ENCODE measurements at places on chromosomes 5 and 9. TPM values are rescaled to one million over a fixed set of nuclear protein-coding genes. Genes with fewer than 3 reads are reported as not detected.

DNA sequence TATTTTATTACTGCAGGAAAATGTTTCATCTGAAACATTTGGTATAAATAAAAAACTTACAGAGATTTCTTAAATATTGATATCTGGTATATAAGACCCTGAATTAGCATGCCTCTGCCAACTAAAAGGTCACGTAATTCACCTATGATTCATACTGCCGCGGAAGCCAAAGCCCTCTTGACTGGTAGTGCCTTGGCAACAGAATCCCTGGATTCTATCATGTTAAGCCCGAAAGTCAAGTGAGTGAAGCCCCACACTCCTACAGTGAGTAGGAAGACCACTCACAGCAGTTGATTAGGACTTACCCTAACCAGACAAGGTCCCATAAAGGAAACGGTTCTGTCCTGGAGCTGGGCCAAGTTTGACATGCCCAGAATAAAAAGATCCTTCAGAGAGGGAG, 175.6 kb upstream of the NREP start:
- DNase-seq: no peak

Gene ATG10
- total RNA-seq: 9.1 TPM

- DNase-seq: no peak
These were observed 29.9 kb downstream of the CLINT1 start for GRCh38 chr5:157828944-157829639.

DNA sequence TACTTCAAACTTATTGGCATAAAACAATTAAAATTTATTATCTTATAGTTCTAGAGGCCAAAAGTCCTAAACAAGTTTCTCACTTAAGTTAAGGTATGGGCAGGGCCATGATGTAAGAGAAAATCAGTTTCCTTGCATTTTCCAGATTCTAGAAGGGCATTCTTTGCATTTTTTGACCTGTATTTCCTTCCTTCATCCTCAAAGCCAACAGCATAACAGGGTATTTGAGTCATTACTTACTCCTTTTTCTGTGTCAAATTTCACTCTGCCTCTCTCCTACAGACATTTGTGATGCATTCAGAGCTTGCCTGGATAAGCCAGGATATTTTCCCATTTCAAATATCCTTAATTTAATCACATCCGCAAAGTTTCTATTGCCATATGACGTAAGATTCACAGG, 1499.0 kb downstream of the EFNA5 start:
- no peak for DNase-seq

Gene GPR150
- total RNA-seq: 1.1 TPM

- no peak for DNase-seq
These were observed 214.4 kb upstream of the ACTBL2 start for GRCh38 chr5:57696825-57697570.

Gene GRIN1
- 0.11 TPM for total RNA-seq

DNA sequence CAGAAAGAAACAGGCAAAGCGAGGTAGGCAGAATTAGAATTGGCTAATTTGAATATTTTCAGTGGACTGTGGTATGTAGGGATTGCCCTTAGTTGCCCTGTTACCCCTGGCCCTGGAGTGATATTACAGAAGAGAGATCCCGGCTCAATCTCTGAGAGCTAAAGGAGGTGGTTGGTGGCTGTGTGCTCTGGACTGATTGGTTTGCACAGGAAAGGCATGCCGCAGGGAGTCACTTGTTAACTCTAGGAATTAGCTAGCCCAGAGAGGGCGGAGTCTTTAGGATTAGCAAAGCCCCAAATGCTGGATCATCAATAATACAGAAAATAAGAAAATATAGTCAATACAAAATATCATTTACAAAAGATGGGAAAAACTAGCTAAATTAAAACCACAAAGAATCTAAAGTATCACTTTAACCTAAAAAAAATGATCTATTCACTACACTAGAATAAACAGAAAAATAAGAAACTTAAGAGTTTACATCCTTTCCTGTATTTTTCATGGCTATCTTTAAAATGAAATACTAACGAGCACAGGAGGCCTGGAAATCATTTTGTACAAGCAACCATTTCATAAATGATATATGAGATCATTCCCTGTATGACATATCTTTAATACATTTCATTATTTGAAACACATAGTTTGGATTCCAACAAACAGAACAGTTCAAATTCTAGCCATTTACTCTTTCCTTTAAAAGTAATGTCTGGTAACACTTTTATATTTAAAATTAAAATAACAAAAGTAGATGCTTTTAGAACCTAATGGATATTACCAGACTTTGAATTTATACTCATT, 71.1 kb downstream of the GNAQ start:
- no peak for DNase-seq

GRCh38 chr9:121566481-121567465, 67.1 kb upstream of the GGTA1 start:
- DNase-seq: no peak

DNA sequence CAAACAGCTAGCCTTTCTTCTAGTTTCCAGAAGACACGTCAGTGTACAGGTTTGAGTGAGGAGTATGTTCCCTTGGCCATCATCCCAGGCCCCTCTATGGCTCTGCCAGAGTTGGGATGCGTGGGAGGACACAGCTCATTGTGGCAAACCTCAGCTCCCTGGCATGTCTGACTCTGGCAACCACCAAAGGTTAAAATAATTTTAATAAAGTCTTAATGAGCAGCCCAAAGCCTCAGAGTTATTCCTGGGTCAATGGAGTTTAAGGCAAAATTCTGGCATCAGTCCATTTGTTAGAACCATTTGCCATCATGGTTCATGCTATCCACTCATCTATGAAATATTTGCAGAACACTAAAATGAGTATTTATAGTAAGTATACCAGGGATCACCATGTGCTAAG, 79.8 kb upstream of the PAPPA start:
- no peak for DNase-seq

Gene APBA1
- 5.8 TPM for total RNA-seq

DNA sequence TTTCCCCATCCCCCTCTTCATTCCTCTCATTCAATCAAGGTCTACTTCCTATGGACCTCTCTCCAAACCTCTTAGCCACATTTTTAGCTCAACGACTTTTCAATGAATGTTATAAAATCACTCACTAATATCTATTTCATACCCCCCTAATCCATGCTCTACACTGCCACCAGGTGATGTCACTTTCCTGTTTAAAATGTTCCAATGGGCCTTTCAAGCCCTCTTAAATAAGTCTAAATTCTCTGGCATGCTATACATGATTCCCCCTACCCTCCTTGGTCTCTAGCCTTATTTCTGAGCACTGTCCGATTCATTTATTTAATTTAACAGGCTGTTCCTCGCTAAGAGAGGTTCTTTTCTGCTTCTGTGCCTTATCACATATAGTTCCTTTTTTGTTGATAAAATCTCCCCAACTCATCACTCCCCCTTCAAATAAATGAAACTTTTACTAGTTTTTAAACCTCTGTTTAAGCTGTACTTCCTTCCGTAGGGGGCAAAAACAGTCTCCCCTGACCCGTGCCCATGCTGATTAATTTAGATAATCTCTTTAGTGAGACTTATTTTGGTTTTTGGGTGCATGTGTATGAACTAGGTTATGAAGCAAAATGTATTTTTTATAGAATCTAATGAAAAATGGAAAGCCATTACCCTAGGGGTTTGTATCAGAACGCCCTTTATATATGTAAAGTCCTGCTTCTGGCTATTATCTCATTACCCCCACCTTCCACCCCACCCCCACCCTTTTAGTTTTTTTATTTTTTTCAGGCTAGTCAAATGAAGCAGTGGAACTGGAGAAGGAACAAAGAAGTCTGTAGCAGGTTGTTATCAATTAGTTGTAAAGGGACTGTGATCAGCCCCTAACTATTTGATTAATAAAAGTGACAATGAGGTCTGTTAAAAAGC, 9.0 kb downstream of the ABHD17B start:
- no peak for DNase-seq

Gene HSPB3
- 19.1 TPM for total RNA-seq

Gene NIPAL4
- total RNA-seq: 2.4 TPM

DNA sequence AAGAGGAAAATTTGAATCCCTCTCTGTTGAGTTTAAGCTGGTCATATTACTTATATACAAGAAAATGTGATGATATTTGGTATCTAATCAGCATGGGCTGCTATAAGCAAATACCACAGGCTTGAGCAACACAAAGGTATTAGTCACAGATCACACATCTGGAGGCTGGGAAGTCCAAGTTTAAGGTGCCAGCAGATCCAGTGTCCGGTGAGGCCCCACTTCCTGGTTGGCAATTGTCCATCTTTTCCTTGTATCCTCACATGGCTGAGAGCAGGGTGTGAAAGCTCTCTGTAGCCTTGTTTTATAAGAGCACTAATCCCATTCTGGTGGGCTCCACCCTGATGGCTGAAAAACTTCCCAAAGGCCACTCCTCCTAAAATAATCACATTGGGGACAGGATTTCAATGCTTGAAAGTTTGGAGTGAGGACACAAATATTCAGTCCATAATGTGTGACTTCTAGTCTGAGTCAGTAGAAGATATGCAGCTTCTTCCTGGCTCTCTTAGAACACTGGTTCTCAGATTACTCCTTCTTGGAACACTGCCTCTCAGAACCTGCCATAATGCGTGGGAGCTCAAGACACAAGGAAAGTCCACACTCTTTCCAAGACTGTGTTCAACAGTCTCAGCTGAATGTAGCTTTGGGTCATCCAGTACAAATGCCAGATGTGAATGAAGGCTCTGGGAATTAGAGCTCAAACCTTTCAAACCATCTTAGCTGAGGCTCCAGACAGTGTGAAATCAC, 124.1 kb downstream of the PRDM9 start:
- no peak for DNase-seq

DNA sequence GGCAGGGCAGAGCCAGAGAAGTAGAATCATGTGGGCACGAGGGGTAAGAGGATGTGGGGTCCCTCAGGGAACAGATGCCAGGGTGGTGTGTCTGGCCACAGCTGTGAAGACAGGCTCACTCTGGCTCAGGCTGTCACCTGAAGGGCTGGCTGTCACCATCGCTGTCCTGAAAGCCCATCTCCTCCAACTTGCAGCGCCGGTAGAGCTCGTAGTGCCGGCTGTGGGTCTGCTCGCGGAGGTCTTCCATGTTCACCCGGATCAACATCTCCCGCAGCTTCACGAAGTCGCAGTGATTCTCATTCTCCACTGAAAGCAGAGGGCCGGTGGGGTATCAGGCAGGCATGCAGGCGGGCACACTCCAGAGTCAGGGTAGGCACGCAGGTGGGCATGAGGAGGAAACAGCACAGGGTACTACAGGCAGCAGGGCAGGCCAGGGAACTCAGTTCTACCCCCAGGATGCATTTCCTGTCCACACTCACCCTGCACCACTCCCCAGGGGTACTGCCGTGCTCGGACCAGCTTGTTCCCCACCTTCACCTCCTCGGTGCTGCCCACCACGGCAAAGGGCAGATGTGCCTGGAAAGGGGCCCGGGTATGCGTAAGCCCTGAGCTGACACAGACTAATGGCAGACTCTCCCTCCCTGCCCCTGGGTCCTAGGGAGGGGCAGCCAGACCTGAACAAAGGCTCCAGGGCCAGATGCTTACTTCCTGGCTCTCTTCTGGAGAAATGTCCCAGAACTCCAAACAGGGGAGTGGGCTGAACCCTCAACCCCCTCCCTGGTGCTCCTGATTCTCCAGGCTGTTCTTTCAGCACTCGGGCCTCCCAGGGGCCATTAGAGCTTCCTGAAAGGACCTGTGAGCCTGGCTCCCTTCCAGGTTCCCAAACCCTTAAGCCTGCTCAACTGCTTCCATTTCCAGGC, 14.4 kb downstream of the CCNI2 start:
- no peak for DNase-seq

- DNase-seq: no peak
These were observed 2.0 kb downstream of the LARP1 start for GRCh38 chr5:154756868-154757813.

GRCh38 chr5:127112347-127112864, 39.1 kb upstream of the C5orf63 start:
- DNase-seq: no peak

DNA sequence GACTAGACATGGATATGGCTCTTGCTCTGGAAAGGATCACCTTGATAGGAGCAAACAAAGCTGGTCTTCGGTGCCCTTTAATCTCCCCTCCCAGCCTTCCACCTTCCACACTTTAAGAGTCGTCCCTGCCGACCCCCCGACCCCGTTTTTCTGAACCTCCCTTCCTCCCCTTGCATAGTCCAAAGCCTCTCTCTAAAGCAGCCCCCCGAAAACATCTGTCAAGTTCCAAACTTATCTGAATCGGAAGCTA, 423 bp upstream of the NUP214 start:
- DNase-seq: no peak

- no peak for DNase-seq
These were observed 25.9 kb upstream of the ASPN start for GRCh38 chr9:92508018-92508820.

Gene CXCL14
- 0.42 TPM for total RNA-seq

Gene GALNT12
- total RNA-seq: 22.4 TPM

DNA sequence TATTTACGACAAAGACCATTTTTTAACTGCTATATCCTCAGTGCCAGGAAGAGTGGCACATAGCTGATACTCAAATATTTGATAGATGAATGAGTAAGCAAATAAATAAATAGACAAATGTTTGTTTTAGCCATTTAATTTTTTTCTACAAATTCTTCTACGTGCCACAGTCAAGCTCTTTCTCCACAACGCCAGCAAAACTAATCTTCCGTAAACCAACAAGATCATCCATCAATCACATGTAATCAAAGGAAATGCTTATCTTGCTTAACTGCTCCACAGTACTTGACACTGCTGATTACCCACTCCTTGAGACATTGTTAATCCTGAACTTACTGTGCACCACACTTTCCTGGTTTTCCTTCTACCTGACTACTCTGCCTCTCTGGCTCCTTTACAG, 136.7 kb downstream of the EDIL3 start:
- DNase-seq: no peak

GRCh38 chr5:91272858-91273257, 110.3 kb downstream of the ARRDC3 start:
- no peak for DNase-seq

GRCh38 chr9:109689701-109690100, 90.3 kb upstream of the PALM2AKAP2 start:
- no peak for DNase-seq

DNA sequence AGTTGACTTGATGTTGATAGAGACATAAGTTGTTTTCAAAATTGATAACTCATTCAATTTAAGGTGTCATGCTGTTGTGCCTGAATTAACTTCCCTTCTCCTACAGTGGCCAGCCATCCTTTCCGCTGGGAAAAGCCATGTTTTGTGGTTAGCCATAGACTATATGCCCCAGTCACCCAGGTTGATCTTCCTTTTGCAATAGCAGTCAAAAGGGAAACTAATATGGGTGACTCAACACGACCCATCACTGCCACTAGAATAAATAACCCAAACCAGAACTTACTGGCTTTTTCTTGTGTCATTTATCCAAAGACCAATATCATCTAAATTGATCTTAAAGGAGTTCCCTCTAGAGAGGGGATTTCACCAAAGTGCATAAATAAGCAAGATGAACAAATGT, 87.4 kb downstream of the PTCD2 start:
- DNase-seq: no peak

Gene NUTM2G
- not detected for total RNA-seq

- no peak for DNase-seq
These were observed 6.5 kb upstream of the FAM81B start for GRCh38 chr5:95384485-95385213.

- no peak for DNase-seq
These were observed 180.8 kb downstream of the ROR2 start for GRCh38 chr9:91768977-91769916.

Gene PCDHGB4
- total RNA-seq: 4.1 TPM
